ENCODE measurements at places on chromosomes 3 and 15. TPM values are rescaled to one million over a fixed set of nuclear protein-coding genes. Genes with fewer than 3 reads are reported as not detected.

The SNTN gene
- total RNA-seq: not detected

The LIPC gene
- 2.4 TPM for total RNA-seq

The RAB43 gene
- 12.8 TPM for total RNA-seq

DNA sequence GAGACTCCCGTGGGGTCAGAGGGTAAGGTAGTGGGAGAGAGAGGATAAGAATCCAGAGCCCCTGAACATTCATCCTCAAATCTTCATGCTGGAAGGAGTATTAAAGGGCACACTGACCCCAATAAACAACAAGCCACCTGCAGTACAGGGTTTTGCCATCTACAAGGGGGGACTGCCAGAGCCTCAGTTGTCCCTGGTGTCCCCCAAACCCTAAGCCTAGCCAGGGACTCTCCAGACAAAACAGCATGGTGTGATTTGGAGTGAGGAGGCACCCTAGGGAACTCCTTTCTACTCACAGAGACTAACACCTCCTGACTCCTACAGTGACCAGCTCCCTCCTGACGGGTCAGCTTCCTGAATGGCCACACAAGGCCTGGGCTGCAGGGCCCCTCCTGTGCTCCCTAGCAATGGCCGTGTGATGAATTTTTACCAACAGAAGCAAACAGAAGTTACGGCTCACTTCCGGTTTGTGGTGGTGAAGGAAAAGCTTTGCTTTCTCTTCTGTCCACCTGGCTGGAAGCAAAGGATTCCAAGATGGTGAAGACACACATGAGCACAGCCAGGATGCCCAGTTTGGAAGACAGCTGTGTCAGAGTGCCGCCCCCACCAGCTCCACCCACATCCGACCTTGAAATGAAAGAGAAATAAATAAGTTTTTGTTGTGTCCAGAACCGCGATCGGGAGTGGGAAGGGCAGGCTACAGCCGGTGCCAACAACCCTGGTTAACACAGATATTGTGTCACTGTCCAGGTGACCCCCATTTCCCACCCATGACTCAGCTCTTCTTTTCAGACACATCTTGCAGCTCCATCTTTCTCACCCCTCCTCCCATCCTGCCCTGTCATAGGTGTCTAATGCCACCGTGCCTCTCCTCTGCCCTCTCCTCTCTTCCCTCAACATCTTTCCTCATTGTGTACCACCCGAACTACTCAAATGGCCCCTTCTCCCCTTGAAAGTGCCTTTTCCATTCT lies 69.6 kb upstream of the ATP13A3 start:
- no peaks in the 10 kb centered on the region for H3K36me3 ChIP-seq
- H3K4me1 ChIP-seq: no peaks in the 10 kb centered on the region
- H3K4me3 ChIP-seq: no peak overlapping the region
- DNase-seq: no peak

DNA sequence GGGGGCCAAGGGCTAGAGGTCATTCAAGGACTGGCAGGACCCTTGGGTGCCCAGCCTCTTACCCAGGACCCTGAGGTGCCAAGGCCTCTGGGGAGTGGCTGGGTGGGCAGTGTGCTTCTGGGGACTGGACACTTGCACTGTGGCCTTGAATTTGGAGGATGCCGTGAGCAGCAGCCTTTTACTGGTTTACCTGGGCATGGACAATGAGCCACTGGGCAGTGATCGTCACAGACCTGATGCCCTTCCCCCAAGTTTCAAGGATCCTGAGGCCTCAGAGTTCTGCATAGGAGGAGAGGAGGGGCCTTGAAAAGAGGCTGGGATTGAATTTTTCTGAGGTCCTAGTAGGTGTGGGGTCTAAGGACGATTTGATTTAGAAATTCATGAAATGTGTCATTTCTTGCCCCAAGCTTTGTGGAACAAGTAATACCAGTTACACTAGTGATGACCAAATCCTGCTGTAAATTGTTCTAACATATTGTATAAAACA lies 146.1 kb upstream of the TPM1 start:
- H3K36me3 ChIP-seq: no peaks in the 10 kb centered on the region
- H3K4me3 ChIP-seq: no peak overlapping the region
- H3K4me1 ChIP-seq: peaks cover 5% of the 10 kb centered on the region
- peak overlapping the region; percentile 66 for H3K27ac ChIP-seq

- H3K4me1 ChIP-seq: peaks cover 5% of the 10 kb centered on the region
Measured at GRCh38 chr15:101724675-101725005, 367 bp upstream of the TARS3 start.

GRCh38 chr15:49235446-49236124 lies 65.5 kb downstream of the GALK2 start:
- no peaks in the 10 kb centered on the region for H3K27me3 ChIP-seq
- H3K36me3 ChIP-seq: peaks cover 2% of the 10 kb centered on the region
- H3K27ac ChIP-seq: no peak overlapping the region
- H3K4me1 ChIP-seq: no peaks in the 10 kb centered on the region
- no peak overlapping the region for H3K4me3 ChIP-seq
- peak; percentile 57 for DNase-seq

- no peak overlapping the region for H3K27ac ChIP-seq
- no peaks in the 10 kb centered on the region for H3K36me3 ChIP-seq
- no peak overlapping the region for H3K4me3 ChIP-seq
Measured at GRCh38 chr15:72086010-72086697, 31.8 kb downstream of the MYO9A start.

DNA sequence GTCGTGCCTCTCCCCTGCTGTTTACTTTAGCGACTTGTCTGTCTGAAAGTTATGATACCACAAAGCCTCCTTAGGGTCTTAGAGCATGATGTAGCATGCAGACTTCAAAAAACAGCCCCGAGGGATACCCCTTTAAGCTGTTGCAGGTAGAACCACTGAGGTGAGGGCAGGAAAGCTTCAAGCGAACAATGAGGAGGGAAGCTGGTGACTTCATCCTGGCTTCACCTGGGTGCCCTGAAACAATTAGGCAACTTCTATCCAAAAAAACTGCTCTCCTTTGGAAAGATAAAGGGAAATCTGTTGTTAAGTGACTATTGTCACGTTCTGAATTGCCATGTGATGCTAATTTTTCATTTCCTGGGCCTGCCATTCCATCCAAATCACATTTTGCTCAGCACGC lies 231.6 kb downstream of the SOX2 start:
- no peaks in the 10 kb centered on the region for H3K36me3 ChIP-seq
- no peak overlapping the region for H3K4me3 ChIP-seq
- no peaks in the 10 kb centered on the region for H3K4me1 ChIP-seq
